ENCODE measurements at places on chromosomes 16 and 17.

- peak; percentile 58 for DNase-seq
These were observed 43.9 kb downstream of the CLEC16A start for GRCh38 chr16:10988164-10988803.

GRCh38 chr17:54021418-54021817, 198.7 kb downstream of the KIF2B start:
- no peak for DNase-seq

DNA sequence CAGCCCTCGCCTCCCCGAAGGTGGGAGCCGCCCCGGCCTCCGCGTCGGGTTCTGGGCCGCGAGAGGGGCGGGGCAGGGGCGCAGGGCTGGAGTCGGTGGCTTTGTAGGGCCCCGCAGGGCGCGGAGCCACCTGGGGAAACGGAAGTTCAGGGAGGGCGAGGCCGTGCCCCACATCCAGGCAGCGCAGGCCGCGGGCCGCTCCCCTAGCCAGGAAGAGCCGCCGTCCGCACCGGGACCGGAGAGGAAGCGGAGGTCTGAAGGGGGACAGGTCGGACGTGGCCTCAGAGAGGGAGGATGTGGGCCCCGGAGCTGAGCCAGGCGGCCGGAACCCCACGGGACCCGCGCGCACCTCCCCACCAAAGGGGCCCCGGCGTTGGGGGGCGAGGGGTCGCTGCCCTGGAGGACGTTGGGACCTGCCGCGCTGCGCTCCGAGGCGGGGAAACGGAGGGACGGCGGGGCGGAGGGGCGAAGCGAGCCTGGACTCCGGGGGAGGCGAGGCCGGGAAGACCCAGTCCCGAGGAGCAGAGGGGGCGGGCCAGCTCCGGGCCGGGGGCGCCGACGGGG, 482 bp upstream of the SLC16A3 start:
- peak; percentile 84 for DNase-seq

GRCh38 chr16:17951378-17951777, 385.2 kb downstream of the NPIPA8 start:
- no peak for DNase-seq

DNA sequence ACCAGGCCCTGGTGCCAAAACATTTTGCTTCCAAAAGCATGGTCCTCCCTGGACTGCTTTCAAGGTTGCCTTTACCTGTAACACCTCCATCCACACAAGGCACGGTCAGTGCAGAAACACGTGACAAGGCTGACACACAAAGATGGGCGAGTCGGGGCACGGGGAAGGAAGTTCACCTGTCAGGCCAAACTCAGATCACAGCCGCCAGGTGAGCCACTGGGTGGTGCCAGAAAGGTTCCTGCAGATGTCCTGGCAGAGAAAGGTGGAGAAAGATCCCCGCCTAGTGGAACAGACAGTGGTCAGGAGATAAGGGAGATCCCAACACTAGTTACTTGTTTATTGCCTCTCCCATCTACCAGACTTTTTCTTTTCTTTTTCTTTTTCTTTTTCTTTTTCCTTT, 155.3 kb downstream of the AIPL1 start:
- DNase-seq: no peak

GRCh38 chr16:49700251-49701064, 155.5 kb downstream of the ZNF423 start:
- DNase-seq: no peak

- no peak for DNase-seq
These were observed 21.5 kb upstream of the CCL5 start for GRCh38 chr17:35901631-35902175.

- peak; percentile 76 for DNase-seq
These were observed 752 bp downstream of the EXOSC6 start for GRCh38 chr16:70250748-70251628.

GRCh38 chr16:28009586-28010373, 53.7 kb downstream of the GSG1L start:
- DNase-seq: no peak

GRCh38 chr16:28823291-28823872, 583 bp downstream of the ATXN2L start:
- DNase-seq: no peak

All from GM13976 (cell line).